Hypothalamus (tissue), 51 donors: ENCODE measurements at places on chromosomes 1 and 21.

DNA sequence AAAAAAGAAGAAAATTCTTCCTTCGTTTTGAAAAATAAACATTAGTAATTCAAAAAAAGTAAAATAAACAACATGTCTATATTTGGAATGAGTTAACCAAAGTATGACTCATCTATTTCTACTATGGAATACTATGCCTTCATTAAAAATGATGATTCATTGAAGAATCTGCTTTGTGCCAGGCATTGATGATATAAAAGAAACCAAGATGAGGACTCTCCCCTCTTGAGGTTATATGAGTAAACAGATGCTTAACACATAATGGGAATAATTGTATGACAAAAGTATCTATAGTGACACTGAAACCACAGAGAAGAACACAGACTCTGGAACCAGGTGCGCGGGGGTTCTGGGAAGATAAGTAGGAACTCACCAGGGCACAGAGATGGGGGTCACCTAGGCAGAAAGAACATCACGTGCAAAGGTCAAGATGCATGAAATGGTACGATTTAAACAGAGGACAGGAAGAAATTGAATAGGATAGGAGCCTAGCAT, 18.8 kb downstream of the ELF3 start:
- DNase-seq = no peak

DNA sequence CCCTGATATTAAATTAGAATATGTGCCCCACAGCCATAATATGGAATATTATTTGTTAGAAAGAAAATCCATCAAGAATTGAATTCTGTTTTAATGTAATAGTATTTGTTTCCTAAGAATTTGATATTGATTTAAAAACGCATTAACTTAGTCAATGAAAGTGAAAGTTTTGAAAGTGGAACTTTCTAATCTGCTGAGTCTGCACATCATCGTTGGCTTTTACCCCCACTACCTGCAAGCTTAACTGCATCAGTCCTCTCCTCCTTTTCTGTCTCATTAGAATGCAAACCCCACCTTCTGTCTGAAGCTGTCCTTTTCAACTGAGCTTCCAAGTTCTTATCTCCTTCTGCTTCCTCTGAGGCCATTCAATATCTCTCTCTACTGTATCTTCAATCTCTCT, 42.5 kb downstream of the XCL1 start:
- no peak for DNase-seq

GRCh38 chr1:180672105-180672504, 40.3 kb downstream of the XPR1 start:
- DNase-seq = no peak

GRCh38 chr1:216653001-216653400, 70.2 kb downstream of the ESRRG start:
- DNase-seq = no peak

- no peak for DNase-seq
Observed at GRCh38 chr1:222772996-222773379, 36.0 kb downstream of the FAM177B start.

DNA sequence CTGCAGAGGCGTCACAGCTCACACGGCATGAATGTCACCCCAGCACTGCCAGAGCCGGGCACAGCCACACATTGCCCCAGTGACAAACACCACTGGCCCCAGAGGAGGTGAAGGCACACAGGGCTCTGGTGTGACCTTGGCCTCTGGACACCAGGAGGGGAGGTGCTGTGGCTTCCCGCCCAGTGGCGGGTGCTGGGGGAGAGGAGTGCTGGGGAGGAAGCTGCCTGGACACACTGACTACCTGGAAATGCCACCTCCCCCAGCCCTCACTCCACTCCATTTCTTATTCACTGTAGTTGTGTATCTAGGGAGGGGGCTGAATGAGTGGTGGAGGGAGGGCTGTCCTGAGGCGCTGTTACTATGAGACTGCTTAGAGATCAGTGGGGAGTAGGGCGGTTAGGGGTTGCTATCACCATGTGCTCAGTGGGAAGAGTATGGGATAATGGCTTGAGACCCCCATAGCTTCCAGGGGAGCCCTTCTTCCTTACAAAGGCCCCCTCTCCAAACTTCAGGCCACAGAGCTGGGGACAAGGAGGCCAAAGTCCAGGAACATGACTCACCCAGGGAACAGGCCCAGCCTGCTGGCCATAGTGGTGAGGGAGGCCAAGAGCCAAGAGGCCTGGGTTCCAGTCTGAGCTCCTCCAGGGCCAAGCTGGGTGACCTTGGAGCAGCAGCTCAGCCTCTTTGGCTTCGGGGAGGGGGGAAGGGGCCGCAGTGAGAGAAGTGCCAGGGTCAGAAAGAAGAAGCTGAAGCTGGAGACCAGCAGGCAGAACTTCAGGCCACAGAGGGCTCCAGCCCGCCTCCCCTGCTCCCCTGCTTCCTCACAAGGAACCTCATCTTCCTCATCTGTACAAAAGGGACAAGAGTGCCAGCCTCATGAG, 40.1 kb downstream of the AHDC1 start:
- no peak for DNase-seq

DNA sequence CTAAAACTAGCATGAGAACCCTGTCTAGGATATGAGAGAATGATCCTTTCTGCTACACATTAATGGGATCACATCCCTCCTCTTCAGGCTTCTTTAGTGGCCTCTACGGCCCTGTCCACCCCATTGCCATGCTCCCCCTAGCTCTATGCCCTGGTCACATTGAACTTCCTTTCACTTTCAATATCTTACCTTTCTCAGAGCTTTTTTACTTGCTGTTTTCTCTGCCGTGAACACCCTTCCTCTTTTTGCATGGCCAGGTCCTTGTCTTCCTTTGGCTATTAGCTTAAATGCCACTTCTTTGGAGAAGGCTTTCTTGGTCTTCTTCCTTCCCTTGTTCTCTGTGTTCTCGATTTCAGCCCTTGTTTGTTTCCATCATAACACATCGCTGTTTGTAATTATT, 97.4 kb downstream of the GIPC2 start:
- DNase-seq = no peak

- DNase-seq = no peak
Observed at GRCh38 chr1:79128722-79129121, 122.2 kb upstream of the ADGRL4 start.

DNA sequence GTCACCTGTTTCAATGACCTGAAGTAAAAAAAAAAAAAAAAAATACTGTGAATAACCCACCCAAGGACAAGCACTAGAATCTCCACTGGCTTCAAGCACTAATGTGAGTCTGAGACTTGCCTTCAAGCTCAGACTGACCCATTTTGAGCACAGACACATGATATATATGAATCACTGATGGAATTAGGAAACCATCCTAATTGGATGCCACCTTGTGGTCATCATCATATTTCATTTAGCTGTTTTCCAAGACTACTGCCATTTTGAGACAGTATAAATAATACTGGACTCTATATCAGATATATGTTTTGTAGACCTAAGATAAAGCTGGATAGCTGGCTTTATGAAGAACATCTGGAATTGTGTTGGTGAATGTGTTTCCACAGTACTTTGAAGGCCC, 1232.0 kb downstream of the KCNT2 start:
- no peak for DNase-seq
